BJ (cell line): ENCODE measurements at places on chromosomes 13 and 19. TPM values are rescaled to one million over a fixed set of nuclear protein-coding genes. Genes with fewer than 3 reads are reported as not detected.

GPC5 gene
- 0.18 TPM in 1 of 2 replicates, not detected in the other for polyA plus RNA-seq

LILRB2 gene
- polyA plus RNA-seq: not detected in 2 replicates

SERP2 gene
- polyA plus RNA-seq: 5.4 and 6.4 TPM in 2 replicates

FUT6 gene
- not detected in 2 replicates for polyA plus RNA-seq

LRRC63 gene
- not detected in 2 replicates for polyA plus RNA-seq

SNRPA gene
- polyA plus RNA-seq: 92.2 and 167 TPM in 2 replicates

CGB2 gene
- not detected in 2 replicates for polyA plus RNA-seq

RDH8 gene
- 0.05 and 0.21 TPM in 2 replicates for polyA plus RNA-seq

RNF225 gene
- not detected in 2 replicates for polyA plus RNA-seq

EDNRB gene
- polyA plus RNA-seq: not detected in 2 replicates

CPB2 gene
- polyA plus RNA-seq: not detected in 2 replicates

MAU2 gene
- 16.0 and 25.9 TPM in 2 replicates for polyA plus RNA-seq

UPF3A gene
- polyA plus RNA-seq: 43.9 and 54.9 TPM in 2 replicates
